ENCODE measurements at places on chromosomes 16 and 17.

GRCh38 chr16:70419384-70420327 is 19.2 kb downstream of the ST3GAL2 start:
- no peak for DNase-seq

GRCh38 chr16:57092786-57093411 is 516 bp downstream of the CPNE2 start:
- DNase-seq: peak; percentile 40

- no peak for DNase-seq
Observed at GRCh38 chr17:72259922-72260321, 139.1 kb downstream of the SOX9 start.

DNA sequence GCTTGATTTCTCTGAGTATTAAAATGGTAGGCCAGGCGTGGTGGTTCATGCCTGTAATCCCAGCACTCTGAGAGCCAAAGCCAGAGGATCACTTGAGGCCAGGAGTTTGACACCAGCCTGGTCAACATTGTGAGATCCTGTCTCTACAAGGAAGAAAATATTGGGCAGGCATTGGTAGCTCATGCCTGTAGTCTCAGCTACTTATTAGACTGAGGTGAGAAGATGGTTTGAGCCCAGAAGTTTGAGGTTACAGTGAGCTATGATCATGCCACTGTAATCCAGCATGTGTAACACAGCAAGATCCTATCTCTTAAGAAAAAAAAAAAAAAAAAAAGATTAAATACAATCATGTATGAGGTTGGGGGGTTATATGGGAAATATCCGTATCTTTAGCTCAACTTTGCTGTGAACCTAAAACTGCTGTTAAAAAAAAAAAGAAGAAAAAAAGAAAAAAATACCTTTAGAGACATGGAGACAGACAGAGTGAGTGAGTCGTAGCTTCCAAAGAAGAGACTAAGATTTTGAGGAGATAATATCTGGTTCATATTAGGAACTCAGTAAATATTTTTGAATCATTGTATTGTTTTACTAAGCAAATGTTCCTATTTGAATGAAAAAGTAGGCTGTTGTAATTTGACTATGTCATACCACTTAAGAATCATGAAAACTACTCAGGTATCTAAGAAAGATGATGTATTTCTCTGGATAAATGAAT is 325.7 kb upstream of the TBX2 start:
- no peak for DNase-seq

DNA sequence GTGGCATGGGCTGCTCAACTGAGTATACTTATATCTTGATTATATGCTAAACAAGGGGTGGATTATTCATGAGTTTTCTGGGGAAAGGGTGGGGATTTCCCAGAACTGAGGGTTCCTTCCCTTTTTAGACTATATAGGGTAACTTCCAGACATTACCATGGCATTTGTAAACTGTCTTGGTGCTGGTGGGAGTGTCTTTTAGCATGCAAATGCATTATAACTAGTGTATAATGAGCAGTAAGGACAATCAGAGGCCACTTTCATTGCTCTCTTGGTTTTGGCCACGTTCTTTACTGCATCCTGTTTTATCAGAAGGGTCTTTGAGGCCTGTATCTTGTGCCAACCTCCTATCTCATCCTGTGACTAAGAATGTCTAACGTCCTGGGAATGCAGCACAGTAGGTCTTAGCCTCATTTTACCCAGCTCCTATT is 12.0 kb downstream of the PRR11 start:
- DNase-seq: peak; percentile 74

DNA sequence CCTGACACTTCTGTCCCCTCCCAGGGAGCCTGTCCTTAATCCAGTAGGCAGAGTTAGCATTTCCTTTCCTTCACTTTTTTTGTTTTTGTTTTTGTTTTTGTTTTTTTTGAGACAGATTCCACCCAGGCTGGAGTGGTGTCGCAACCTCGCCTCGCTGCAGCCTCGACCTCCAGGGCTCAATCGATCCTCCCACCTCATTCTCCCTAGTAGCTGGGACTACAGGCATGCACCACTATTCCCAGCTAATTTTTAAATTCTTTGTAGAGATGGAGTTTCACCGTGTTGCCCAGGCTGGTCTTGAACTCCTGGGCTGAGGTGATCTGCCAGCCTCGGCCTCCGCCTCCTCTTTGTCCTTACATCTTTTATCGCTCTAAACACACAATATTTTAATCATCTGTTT is 4.0 kb downstream of the NHERF1 start:
- DNase-seq: no peak

- peak; percentile 88 for DNase-seq
Observed at GRCh38 chr16:70433458-70434103, 5.3 kb downstream of the ST3GAL2 start.

All from EL (cell line).